ENCODE measurements at places on chromosomes 11 and 22. TPM values are rescaled to one million over a fixed set of nuclear protein-coding genes. Genes with fewer than 3 reads are reported as not detected.

- DNase-seq, result no peak
Observed at GRCh38 chr11:639332-639955, 2.4 kb downstream of the DRD4 start.

DNA sequence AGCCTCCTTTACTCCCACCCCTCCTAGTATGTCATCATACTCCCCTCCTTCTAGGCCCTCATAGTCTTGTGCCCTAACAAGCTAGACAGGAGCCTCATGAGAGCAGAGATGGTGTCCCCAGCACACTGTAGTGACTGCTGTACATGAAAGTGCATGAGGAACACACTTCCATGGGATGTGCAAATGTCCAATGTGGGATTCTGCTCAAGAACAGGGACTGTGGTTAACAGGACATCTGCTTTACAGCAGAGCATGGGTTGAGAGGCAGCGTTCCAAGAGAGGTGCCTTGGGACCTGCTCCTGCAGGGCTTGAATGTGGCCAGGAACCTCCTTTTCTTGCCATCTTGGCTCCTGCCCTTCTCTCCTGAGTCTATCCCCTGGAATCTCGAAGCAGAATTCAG lies 45.3 kb downstream of the HIRA start:
- no peak for DNase-seq

GRCh38 chr22:47645450-47645914 lies 883.0 kb downstream of the TBC1D22A start:
- DNase-seq, result no peak

DNA sequence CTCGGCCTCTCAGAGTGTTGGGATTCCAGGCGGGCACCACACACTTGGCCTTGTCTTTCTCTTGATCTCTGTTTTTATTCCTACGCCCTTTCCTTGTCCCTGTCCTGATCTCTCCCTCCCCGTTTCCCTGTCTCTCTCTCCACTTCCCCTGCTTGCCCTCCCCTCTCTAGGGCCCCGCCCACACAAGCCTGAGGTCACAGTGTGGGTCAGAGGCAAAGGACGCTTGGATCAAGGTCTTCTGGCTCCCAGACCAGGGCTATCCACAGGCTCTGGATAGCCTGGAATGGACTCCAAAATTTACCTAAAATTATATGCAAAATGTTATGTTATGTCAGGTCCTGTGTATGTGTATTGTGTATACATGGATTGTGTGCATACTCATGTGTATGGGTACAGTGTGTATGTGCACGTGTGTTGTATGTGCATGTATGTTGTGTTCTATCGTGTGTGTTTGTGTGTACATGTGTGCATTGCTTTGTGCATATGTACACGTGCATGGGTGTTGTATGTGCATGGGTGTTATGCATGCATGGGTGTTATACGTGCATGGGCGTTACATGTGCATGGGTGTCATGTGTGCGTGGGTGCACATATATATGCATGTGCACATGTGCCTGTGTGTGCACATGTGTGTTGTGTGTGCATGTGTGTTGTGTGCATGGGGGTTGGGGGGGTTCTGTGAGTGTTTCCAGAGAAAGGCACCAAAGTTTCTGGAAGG lies 38.3 kb downstream of the TP53I11 start:
- no peak for DNase-seq

GRCh38 chr11:64600281-64600992 lies 9.4 kb downstream of the SLC22A12 start:
- DNase-seq, result no peak

DNA sequence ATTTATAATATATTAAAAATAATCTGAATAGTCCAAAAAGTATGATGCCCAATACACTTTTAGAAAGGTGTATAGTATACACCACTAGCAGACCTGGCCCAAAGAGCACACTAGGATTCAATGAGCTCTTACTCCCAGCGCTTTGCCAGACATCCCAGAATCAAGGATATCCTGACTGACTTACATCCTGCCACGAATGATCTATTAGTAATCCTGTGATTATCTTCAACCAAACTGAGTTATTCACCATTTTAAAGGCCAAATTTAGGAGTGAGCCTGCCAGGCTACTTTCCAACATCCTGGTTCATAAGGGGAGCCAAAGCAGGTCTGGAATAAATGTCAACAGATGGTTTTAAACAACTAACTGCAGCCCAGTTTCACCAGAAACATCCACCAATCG lies 60.8 kb upstream of the FAM181B start:
- no peak for DNase-seq

- peak; percentile 34 for DNase-seq
Observed at GRCh38 chr22:46749682-46750529, 11.9 kb upstream of the CERK start.

GRCh38 chr11:67556244-67556643 lies 27.4 kb upstream of the GSTP1 start:
- no peak for DNase-seq

DNA sequence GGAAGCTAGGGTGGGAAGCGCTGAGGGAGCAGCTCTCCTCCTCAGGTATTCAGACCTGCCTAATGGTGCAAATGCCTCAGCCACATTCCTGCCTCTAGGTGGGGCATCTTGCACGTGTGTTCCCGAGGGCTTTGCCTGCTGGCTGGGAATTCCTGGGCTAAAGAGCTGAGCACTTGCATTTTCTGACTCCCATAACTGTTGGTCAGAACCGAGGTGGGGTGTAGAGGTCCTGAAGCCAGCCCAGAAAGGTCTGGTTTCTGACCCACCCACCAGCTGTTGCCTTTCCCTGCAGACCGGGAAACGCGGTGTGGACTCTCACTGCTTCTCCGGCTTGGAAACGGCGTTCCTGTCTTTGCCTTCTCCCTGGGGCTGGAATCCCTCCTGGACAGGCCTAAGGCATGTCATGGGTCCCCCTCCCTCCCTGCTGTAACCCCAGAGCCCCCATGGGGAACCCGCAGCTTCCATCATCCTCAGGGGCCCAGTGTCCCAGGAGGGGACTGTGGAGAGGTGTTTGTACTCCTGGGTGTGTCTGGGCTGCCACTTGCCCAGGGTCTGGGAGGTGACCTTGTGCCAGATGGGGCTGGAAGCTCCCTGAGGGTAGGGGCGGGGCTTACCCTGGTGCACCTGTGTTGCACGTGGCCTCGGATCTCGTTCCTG lies 24.0 kb upstream of the SMIM38 start:
- DNase-seq, result peak; percentile 91

- no peak for DNase-seq
Observed at GRCh38 chr11:35139722-35140282, 831 bp downstream of the CD44 start.

DNA sequence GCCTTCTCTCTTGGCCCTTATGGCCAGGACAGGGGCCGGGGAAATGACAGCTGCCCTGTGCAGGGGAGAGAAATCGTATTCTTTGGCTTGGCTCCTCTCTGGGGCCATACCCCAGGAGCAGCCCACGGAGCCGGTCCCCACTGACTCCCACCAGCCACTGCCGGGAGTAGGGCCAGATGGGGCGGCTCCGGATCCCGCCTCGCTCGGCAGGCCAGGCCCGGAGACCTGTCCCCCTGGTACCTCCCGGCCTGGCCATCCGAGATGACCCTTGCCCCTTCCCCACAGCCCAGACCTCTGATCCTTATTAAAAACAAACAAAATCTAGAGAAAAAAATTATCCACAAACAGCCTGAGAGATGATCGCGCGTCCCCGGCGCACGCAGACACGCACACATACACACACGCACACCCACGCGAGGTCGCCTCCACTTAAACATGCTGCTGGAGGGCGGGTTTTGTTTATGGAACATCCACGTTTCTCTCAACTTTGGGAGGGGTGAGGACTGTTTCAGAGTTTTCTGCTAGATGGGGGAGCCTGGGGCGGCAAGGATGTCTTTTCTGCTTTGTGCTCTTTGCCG lies 59.1 kb downstream of the IGLL1 start:
- DNase-seq, result no peak

- DNase-seq, result no peak
Observed at GRCh38 chr22:46971099-46971763, 208.8 kb downstream of the TBC1D22A start.

DNA sequence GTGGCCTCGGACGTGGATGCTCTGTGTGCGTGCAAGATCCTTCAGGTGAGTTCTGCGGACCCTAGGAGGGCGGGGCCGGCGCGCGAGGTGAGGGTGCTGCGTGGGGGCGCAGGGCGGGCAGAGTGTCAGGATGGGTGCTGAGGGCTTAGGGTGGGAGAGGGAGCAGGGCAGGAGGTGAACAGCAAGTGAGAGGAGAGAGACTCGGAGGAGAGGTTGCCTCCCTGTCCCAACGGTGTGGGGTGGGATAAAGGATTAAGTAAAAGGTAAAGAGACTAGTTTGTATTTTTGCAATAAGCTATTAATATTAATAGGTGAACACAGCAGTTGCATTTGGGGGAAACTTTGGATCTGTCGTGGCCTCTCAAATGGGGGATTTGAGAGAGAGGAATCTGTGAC lies 451 bp downstream of the CDC45 start:
- DNase-seq, result peak; percentile 13

- DNase-seq, result no peak
Observed at GRCh38 chr11:126426820-126427749, 71.6 kb downstream of the ST3GAL4 start.

GRCh38 chr11:88151709-88152265 lies 23.5 kb downstream of the RAB38 start:
- DNase-seq, result no peak

- no peak for DNase-seq
Observed at GRCh38 chr11:70402016-70402415, 3.7 kb downstream of the CTTN start.

The SYT9 gene
- not detected for total RNA-seq

The TRIM5 gene
- total RNA-seq, result 36.8 TPM

The SLC6A5 gene
- not detected for total RNA-seq

The CD44 gene
- 1,189 TPM for total RNA-seq

The C11orf65 gene
- not detected for total RNA-seq

The ZPR1 gene
- 34.5 TPM for total RNA-seq

The SMC1B gene
- total RNA-seq, result not detected

The SHISAL1 gene
- total RNA-seq, result not detected

The CST6 gene
- 21.5 TPM for total RNA-seq

The MAPK8IP1 gene
- total RNA-seq, result 4.9 TPM

The KDM4D gene
- total RNA-seq, result 0.68 TPM
